ENCODE measurements at places on chromosomes 12 and 14.

DNA sequence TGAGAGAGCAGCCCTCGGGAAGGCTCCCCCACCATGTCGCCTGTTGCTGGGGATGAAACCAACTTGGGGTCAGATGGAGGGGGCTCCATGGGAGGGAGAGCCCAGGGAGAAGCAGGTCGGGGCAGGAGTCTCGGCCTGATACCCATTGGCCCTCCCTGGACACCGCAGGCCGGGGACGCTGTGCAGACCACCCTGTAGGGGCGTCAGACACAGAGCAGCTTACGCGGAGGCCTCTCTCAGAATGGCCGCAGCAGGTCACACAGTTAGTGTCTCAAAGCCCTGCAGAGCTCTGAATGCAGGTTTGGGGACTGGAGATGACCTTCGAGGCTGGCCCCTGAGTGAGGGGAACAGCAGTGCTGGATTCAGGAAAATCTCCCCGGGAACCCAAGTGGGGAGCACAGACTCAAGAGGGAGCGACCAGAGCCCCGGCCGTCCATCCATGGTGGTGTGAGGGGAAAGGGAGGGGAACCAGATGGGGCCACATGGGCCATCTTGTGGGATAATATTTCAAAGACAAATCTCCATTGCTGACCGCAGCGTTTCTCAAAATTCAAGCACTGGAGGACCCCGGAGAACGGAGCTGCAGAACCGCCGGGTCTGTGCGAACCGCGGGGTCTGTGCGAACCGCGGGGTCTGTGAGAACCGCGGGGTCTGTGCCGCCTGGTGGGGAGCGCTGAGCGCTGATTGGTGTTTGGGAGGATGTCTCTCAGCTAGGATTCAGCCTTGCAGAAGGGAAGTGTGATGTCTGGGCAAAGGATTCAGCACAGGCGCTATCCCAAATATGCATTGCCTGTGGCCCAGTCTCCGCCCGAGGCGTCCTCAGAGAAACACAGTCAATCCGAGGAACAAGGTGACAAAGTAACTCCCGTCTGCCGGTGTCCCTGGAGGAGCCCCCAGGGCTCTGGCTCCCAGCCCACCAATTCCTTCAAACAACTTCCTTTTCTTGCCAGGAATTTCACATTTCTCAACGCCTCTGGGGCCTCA is 324.4 kb upstream of the RTL1 start:
- no peak for DNase-seq

DNA sequence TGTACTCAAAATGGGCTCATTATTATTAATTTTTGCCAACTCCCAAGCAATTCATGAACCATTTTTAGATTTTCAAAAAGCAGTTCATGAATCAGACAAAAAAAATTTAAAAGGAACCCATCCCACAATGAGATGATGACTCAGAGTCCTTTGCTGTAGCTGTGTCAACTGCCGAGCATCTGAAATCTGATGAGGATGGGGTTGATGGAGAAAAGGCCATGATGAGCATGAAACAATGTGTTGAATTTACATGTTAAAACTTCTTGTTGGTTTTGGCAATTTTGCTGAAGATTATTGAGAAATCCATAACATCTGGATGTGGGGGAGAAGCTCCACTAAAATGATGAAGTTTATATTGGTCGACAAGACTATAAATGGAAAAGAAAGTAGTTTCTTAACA is 378.0 kb downstream of the FOXG1 start:
- DNase-seq: peak; percentile 91

DNA sequence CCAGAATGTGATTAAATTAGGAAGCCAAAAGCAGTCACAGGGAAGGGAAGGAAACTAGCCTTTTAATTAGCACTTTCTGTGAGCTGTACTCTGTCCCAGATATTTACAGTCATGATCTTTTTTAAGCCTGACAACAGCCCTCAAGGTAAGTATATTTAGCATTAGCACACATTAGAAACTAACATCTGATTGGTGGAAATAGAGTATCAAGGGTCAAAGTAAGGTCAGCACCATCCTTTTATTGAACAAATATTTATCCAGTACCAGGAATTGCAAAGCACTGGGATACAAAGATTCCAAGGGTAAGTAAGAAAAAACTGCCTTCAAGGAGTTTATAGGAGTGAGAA is 28.2 kb downstream of the RPGRIP1 start:
- no peak for DNase-seq

GRCh38 chr12:116937640-116938039 is 26.9 kb downstream of the FBXW8 start:
- no peak for DNase-seq

GRCh38 chr14:91876492-91876891 is 9.2 kb upstream of the TC2N start:
- no peak for DNase-seq

DNA sequence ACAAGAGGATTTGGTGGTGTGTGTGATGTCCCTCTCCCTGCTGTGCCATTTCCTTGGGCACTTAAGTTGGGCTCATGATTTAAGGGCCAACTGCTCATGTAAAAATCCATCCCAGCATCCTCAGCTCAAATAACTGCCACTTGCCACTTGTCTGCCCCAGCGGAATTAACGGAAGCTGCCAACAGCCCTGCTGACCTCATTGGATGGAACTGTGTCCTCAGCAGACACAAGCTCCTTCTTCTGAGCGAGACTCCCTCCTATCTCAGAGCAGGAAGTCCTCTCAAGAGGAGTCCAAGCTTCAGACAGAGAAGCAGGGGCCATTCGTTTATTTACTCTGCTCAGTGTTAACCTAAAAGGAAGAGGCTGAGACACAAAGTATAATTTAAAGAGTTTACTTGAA is 29.6 kb upstream of the PRMT8 start:
- DNase-seq: no peak

GRCh38 chr14:33586806-33587205 is 364.1 kb downstream of the EGLN3 start:
- no peak for DNase-seq

DNA sequence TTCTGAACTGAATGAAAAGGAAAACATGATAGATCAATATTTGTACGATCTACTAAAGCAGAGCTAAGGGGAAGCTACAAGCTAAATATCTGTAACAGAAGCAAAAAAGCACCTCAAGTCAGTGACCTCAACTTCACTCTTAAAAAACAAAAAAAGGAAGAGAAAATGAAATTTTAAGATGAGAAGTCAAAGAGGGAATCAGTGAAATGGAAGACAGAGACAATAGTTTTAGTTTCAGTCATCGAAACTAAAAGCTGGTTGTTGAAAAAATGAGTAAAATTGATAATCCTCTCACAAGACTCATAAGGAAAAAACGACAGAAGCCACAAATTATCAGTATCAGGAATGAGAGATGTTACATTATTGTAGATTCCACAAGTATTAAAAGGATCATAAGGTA is 11.9 kb upstream of the SLC2A13 start:
- no peak for DNase-seq

- DNase-seq: no peak
Measured at GRCh38 chr14:91872011-91872501, 4.7 kb upstream of the TC2N start.

DNA sequence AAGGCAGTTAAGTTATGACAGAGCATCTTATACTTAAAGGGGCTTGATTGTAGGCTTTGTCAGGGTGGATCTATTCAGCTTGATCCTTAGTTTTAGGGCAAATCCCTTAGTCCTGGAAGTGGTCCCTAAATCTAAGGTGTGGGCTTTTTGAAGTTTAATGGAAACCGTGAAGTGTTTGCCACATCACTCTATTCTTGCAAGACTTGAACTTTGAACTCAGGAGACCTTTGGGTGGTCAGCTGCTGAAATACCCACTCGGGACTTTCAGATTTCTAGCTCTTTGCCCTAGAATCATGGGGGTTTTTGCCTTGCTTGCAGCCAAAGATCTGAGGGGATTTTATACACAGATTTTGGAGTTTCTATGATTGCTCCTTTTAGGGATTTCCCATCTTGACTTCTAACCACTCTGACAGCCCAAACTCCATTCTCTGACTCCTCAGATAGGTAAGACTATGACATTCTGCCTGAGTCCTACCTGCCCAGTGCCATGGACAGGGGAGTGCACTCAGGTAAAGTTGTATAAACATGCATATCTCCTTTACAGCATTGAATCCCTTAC is 39.9 kb downstream of the SNAPC1 start:
- DNase-seq: no peak

GRCh38 chr12:1827826-1828805 is 7.8 kb downstream of the LRTM2 start:
- no peak for DNase-seq

- DNase-seq: no peak
Measured at GRCh38 chr14:87630846-87631245, 362.1 kb downstream of the GALC start.

DNA sequence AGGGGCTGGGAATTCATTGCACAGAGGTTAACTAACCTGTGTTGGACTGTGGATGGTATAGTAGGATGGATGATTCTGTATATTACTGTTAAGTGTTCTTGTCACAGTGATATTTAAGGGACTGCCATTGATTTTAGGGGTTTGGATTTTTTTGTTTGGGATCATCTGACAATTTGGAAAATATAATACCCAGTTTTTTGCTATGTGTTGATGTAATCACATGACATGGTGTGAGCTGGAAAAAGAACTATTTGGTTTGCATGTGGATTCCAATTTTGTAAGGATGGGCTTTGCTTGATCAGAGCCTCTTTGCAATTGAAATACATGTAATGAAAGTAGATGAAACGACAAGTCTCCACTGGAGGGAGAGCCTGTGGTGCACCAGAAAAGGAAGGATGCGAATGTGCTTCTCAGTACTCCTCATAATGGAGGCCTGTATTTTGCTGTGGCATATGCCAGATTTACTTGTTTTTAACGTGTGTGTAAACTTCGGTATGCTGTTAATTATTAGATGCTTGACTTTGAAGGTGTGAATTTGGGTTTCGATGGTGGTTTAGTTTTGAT is 2.7 kb downstream of the DYRK2 start:
- DNase-seq: no peak

GRCh38 chr12:25271486-25272098 is 20.9 kb upstream of the KRAS start:
- DNase-seq: no peak

GRCh38 chr14:68784226-68784910 is 8.5 kb downstream of the ZFP36L1 start:
- DNase-seq: no peak

DNA sequence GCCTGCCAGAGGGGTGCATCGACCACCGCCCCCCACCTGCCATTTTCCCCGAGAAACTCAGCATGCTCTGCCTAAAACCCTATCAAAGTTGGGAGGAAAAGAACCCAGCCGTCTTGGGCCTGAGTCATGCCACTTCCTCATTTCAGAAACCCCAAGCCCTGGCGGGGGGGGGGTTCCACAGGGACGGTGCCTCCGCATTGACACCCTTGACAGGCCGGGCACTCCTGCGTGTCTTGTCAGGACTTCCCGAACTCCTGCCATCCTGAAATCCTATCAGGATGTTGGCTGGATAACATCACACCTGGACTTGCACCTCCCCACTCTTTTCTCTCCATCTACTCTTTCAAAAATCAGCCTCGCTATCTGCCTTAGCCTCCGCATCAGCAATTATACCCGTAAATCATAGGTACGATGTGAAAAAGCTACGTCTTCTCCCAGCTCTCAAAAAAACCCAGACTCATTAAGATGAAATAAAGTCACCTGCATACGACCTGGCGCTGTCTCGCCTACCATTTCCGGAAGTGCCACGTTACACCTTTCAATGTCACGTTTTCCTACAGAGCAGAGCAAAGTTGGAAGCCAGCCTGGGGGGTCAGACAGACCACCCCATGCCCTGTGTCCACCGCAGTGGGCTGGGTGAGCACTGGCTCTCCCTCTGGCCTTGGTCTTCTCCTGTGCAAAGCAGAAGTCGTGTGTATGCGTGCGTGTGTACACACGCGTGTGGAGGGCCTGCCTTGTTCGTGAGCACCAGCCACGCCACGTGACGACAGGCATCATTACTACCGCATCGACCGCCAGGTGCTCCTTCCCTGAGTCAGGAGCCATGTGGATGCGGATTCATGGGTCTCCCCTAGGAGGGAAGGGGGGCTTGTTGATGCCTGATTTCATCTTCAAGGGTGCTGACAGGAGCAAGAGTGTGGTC is 96.7 kb downstream of the RFLNA start:
- no peak for DNase-seq

GRCh38 chr12:116968986-116969385 is 58.2 kb downstream of the FBXW8 start:
- no peak for DNase-seq

DNA sequence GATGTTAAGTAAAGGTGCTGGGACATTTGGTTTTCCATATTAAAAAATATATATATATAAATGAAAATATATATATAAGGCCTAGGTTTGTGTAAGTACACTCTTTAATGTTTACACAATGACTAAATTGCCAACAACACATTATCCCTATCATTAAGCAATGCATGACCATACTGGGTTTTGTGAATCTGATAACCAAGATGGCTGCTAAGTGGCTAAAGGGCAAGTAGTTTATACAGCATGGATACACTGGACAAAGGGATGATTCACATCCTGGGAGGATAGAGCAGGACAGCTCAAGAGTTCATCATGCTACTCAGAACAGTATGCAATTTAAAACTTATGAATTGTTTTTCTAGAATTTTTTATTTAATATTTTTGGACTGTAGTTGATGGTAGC is 89.3 kb downstream of the FIGNL2 start:
- no peak for DNase-seq

- peak; percentile 83 for DNase-seq
Measured at GRCh38 chr12:48956279-48957140, 777 bp downstream of the ARF3 start.

GRCh38 chr12:94879542-94879941 is 124.0 kb downstream of the NDUFA12 start:
- DNase-seq: no peak

- DNase-seq: no peak
Measured at GRCh38 chr12:99605-100004, 33.0 kb downstream of the IQSEC3 start.

- DNase-seq: no peak
Measured at GRCh38 chr14:51738754-51739153, 87.0 kb downstream of the FRMD6 start.

- no peak for DNase-seq
Measured at GRCh38 chr14:89652352-89652751, 235.3 kb upstream of the FOXN3 start.

GRCh38 chr12:54981796-54982195 is 2.8 kb downstream of the TESPA1 start:
- no peak for DNase-seq

DNA sequence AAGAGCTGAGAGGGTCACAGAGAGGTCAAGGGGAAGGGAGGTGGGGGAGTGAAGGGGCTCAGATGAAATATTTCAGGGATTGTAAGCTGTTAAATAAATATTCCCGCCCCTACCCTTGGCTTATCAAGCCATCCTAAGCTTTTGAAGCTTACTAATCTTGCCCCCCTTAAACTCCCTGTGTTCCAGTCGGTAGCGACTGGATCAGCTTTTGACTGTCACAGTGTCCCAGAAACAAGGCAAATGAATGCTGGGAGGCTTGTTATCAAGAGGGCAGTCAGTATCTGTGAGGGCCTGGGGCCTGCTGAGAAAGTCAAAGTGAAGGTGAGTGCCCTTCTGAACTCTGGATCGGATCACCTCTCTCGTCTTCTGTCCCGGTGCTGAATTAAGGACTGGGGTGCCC is 128.1 kb downstream of the DACT1 start:
- no peak for DNase-seq

DNA sequence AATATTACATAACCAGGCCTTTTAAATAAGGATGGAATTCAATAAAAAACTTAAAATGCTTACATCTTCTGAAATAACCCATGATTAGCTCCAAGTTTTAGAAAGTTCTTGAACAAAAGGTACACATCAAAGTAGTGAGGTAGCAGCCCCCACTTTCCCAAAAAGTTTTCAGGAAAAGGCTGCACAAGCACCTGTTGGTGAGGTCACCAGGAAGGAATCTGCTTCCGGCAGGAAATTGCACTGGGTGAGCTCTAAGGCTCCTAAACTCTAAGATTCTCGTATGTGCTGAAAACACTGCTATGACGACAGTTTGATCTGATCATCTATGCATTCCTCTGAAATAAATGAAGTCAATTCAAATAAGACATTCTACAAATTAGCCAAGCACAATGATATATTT is 34.3 kb upstream of the TTC7B start:
- peak; percentile 35 for DNase-seq
